ENCODE measurements at places on chromosomes 5 and 9.

DNA sequence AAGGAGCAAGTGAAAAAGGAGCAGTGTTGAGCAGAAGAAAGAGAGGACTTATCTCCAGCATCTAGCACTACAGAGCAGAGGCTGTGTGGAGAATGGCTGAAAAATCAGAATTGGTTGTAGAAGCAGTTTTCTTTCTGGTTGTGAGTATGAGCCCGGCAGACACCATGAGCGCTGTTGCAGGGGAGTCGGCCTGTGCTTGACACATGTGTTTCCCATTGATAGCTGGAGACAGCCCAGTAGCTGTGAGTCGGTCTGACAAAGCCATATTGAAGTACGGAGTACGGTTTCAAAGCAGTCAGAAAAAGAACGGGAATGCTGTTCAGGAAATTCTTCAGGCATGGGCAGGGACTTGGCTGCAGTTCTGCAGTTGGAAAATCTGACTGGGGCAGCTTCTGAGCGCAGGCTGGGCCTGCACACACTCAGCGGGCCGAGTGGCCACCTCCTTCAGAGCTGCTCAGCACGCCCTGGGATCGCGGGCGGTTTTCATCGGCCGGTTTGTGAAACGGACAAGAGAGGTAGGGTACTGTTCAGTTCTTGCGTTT is at the start of gene SGCD:
TSS of gene SGCD (plus strand) at position 447 of the 542 bp plus-strand sequence.
- peak; percentile 38 for DNase-seq

DNA sequence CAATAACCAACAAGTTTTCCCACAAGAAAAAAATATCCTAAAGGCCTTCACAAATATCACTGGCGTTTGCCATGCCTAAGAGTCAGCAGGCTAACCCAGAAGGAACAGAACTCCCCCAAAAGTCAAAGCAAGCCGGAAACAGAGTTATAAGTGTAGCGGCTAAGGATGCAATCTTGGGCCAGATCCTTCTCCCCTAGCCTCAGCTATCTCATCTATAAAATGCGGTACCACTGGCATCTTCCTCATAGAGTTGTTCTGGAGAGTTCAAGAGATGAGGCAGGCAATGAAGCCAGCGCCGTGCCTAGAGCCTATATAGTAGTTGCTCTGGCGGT is 632 bp downstream of the DPM2 start:
- no peak for DNase-seq

- DNase-seq, result no peak
Measured at GRCh38 chr5:123976379-123977033, 464.5 kb downstream of the CSNK1G3 start.

- DNase-seq, result no peak
Measured at GRCh38 chr5:54909911-54910870, 75.2 kb downstream of the ESM1 start.

DNA sequence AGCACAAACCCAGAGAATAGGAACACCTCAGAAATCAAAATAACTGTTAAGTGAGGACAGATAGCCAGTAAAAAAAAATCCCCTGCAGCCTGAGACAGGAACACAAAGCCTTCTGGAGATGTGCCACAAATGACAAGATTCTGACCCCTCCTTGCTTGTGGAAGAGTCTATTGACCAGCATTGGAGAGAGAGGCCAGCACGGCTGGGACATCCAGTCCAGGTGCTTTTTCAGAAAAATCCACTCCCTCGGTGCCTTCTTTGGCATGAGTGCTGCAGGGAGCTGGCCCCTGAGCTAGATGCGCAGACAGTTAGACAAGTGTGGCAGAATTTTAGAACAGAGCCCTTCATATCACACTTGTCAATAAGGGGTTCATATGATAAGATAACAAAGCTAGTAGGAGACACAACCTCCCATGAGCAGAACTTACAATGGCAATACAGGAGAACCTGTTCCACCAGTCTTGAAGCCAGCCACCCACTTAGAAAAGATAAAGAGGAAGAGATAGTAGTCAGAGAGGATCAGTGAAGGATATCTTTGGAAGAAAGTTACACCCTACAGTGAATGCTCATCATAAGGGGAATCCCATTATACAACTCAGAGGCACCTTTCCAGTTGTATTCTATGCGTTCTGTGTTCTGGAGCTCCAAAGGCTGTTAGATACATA is 298.4 kb downstream of the TLE1 start:
- no peak for DNase-seq
